ENCODE measurements at places on chromosomes 11 and 22. TPM values are rescaled to one million over a fixed set of nuclear protein-coding genes. Genes with fewer than 3 reads are reported as not detected.

MAPK1 gene
- total RNA-seq = 74.2 TPM

LARGE2 gene
- total RNA-seq = 0.41 TPM

GRAP2 gene
- 5.3 TPM for total RNA-seq

DNA sequence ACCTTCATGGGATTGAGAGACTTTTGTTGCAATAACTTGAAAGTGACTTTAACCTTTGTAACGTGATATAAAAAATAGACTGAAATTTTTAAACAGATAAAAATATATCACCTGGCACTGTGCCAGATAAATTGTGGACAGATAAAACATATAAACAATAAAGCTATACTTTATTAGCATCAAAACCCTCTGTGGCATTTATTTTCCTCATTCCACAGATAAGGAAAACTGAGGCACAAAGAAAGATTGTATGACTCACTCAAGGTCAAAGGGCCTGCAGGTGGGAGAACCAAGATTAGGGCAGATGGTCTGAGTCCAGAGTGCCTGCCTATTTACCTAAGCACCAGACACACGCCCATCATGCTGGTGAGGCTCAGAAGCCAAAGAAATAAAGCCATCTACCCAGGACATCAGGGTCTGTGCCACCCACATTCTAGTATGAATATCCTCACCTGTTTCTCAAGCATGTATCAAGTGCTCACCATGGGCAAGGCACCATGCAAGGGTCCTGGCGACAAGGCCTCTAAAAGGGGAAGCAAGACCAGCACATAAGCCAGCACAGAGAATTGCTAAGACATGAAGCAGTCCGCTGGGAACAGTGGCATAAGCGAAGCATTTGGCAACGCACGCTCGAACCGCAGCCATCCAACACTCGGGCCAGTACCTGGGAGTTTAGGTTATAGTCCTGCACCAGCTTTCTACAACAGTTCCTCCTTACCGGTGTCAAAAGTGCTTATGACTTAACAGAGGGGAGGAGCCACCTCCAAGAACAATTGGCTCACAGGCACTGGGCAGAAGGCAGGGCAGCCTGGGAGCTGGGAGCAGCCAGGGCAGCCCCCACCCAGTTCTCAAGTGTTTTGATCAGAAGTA lies 17.6 kb downstream of the MYH9 start:
- DNase-seq = no peak

DNA sequence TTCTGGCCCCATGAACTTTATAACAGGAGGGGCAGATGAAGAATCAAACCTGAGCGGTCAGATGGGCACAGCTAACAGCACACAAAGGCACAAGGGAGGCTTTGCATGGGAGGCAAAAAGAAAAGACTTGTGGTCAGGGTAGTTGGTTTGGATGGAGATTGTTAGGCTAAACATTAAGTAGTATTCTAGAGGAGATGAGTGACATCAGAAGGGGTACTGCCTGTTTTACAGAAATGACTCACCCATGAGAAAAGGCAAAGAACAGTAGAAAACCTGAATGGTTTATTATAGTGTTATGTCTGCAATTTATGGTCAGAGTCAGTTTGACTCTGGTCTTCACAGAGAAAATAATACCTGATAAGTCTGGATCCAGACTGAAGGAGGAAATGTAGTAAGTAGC lies 129.8 kb upstream of the KIRREL3 start:
- DNase-seq = no peak

DNA sequence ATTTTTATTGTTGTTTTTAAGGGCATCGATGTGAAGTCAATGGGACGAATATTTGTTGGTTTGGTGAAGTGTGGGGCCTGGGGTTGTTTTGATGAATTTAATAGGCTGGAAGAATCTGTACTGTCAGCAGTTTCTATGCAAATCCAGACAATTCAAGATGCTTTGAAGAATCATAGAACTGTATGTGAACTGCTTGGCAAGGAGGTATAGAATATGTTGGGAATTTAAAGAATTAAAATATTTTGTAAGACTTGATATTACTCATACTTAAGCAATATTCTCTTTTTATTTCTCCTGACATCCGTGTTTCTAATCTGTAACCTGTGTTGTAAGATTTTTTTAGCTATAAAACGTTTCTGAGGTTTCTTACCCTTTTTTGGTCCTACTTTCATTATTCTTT lies 61.6 kb downstream of the DYNC2H1 start:
- no peak for DNase-seq

GRCh38 chr11:34565417-34566207 lies 52.0 kb upstream of the ELF5 start:
- no peak for DNase-seq

DNA sequence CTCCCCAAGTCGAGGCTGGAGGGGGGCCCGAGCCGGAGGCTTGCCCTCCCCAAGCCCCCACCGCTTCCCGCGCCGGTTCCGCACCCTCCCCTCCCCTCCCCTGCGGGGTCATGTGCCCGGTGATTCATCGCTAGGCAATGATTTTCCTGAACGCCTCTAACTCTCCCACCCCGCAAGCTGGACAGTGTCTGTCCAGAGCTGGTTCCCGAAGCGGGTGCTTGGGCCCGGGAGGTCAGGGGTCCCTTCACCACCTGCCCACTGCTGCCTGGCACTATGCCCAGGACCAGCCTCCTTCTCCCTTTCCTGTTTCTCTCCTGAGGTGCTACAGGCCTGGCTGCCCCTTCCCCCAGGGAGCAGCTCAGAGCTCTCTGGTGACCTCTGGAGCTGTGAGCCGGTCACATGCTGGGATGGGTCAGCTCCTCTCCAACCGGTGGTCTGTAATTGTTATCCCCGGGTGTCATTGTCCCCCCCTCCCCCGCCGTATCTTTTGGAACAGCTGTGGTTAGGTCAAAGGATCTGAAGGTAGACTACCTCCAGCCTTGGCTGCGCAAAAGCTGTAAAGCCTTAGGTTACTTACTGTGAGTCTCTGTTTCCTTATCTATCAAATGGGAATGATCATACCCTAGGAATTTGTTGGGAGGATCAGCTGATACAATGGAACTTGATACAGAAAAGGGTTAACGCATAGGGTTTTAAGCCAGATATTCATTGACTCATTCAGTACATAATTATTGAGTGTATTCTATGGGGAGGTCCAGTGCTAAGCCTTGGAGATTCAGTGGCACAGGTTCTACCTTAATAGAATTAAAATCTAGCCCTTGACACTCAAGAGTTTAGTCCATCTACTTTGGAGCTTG lies 753 bp downstream of the STX3 start:
- peak; percentile 61 for DNase-seq

GRCh38 chr22:24455751-24456426 lies 28.5 kb downstream of the ADORA2A start:
- DNase-seq = no peak
